ENCODE measurements at places on chromosomes 4 and X. TPM values are rescaled to one million over a fixed set of nuclear protein-coding genes. Genes with fewer than 3 reads are reported as not detected.

The SULT1E1 gene
- total RNA-seq = not detected

- H3K27ac ChIP-seq = peak overlapping the region; percentile 20
- DNase-seq = no peak
- no peaks in the 10 kb centered on the region for H3K27me3 ChIP-seq
- no peaks in the 10 kb centered on the region for H3K36me3 ChIP-seq
These were observed 101.2 kb downstream of the AFF1 start for GRCh38 chr4:87035881-87036509.

DNA sequence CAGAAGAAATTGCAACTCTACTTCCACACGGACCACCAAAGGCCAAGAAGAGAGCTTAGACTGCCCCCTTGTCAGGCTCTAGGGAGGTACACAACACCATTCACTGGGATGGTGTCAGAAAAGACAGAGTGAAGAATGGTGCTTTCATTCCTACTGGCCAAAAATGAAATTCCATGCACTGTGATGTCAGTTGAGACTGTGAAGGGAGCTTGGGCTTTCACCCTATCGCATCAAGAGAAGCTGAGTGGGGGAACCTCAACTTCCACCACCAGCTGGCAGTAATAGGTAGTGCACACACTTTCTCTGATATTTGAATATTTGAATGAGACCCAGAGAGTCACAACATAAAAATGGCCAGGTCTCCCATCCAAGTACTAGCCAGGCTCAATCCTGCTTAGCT is 65.9 kb downstream of the ZNF711 start:
- DNase-seq = no peak
- H3K27me3 ChIP-seq = no peaks in the 10 kb centered on the region

The SLC34A2 gene
- total RNA-seq = not detected

DNA sequence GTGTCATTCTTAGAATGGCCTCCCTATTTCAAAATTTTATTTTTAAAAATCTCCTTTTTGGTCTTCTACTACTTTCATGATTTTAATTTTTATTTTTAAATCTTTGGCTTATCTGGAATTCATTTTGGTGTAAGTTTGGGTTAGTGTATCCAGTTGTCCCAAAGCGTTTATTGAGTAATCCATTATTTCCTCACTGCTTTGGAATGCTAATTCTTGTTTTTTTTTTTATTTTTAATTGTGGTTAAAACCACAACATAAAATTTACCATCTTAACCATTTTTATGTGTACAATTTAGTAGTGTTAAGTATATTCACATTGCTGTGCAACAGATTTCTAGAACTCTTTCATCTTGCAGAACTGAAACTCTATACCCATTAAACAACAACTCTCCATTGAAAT is 8.7 kb downstream of the CITED1 start:
- H3K4me3 ChIP-seq = no peak overlapping the region
- no peak for DNase-seq
- no peak overlapping the region for H3K27ac ChIP-seq
- H3K4me1 ChIP-seq = no peaks in the 10 kb centered on the region
- no peaks in the 10 kb centered on the region for H3K36me3 ChIP-seq
- H3K27me3 ChIP-seq = peaks cover 25% of the 10 kb centered on the region

The ARHGAP6 gene
- not detected for total RNA-seq

DNA sequence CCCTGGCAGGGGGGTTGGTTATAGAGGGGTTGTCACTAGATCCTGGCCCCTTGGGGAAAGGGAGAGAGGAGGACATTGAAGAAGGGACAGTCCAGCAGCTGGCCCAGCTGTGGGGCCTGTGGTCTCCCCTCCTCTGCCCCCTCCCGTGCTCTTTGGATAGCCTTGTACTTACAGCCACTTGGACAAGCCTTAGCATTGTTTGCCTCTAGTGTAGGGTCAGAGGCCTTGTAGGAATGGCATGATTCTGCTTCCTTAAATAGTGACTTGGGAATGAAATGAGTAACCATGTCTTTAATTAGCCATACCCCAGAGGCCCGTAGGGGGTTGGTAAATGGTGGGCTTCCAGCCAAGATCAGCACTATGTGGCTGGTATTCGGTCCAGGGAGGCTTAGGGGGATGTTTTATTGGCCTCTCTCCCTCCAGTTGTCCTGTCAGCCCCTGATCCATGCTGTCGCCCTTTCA is 230.6 kb downstream of the PTTG2 start:
- no peaks in the 10 kb centered on the region for H3K36me3 ChIP-seq
- H3K27ac ChIP-seq = no peak overlapping the region
- H3K27me3 ChIP-seq = no peaks in the 10 kb centered on the region
- no peaks in the 10 kb centered on the region for H3K4me1 ChIP-seq

DNA sequence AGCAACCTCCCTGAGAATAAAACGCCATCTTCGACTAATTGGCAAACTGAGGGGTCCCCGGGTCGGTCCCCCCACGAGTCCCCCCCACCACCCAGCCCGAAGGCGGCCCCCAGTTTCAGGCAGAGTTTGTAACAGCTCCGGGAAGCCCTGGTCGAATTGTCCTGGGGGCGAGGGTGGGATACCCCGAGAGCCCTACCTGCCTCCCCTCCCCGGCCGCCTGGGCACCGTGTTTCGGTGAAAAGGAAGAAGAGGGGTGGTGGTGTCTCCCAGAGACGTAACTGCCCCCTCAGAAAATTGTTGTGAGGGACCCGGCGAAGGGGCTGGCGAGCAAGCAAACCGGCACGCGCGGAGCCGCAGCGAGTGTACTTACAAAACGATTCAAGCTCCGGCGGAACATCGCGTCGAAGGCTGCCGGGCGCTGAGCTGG is 1.2 kb downstream of the ATP11C start:
- peaks cover 16% of the 10 kb centered on the region for H3K4me1 ChIP-seq
- H3K27me3 ChIP-seq = no peaks in the 10 kb centered on the region
- peak overlapping the region; percentile 70 for H3K4me3 ChIP-seq
- H3K36me3 ChIP-seq = no peaks in the 10 kb centered on the region
- DNase-seq = peak; percentile 8

The ARR3 gene
- total RNA-seq = not detected

The SLC2A9 gene
- total RNA-seq = 0.65 TPM

DNA sequence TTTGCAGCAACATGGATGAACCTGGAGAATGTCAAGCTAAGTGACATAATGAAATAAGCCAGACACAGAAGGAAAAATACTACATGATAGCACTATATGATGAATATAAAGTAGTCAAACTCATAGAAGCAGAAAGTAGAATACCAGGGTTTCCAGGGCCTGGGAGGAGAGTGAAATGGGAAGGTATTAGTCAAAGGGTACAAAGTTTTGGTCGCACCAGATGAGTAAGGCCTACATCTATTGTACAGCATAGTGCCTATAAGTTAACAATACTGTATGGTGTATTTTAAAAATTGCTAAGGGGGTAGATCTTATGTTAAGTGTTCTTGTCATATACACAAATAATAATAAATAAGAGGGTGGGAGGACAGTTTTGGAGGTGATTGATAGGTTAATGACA is 41.5 kb downstream of the ENOX2 start:
- peaks cover 8% of the 10 kb centered on the region for H3K4me1 ChIP-seq
- DNase-seq = no peak
- no peaks in the 10 kb centered on the region for H3K27me3 ChIP-seq

The LARP1B gene
- total RNA-seq = 23.5 TPM

DNA sequence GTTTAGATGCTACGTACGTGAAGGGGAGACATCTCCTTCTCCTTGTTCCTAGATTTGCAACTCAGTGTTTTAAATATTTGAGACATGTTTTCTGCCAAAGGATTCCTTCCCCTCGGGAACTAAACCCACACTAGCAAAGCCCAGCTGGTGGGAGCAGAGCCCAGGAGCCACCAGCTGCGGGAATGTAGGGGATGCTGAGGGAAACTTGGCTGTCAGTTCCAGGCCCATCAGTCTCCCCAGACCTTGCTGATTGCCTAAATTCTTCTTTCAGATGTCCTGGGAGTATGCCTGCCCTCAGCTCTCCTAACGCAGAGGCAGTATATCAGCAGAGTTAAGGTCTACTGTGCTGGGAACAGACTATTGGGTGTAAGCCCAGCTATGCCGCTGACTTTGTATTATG is 630.0 kb upstream of the TENM3 start:
- no peak overlapping the region for H3K27ac ChIP-seq
- no peaks in the 10 kb centered on the region for H3K36me3 ChIP-seq

DNA sequence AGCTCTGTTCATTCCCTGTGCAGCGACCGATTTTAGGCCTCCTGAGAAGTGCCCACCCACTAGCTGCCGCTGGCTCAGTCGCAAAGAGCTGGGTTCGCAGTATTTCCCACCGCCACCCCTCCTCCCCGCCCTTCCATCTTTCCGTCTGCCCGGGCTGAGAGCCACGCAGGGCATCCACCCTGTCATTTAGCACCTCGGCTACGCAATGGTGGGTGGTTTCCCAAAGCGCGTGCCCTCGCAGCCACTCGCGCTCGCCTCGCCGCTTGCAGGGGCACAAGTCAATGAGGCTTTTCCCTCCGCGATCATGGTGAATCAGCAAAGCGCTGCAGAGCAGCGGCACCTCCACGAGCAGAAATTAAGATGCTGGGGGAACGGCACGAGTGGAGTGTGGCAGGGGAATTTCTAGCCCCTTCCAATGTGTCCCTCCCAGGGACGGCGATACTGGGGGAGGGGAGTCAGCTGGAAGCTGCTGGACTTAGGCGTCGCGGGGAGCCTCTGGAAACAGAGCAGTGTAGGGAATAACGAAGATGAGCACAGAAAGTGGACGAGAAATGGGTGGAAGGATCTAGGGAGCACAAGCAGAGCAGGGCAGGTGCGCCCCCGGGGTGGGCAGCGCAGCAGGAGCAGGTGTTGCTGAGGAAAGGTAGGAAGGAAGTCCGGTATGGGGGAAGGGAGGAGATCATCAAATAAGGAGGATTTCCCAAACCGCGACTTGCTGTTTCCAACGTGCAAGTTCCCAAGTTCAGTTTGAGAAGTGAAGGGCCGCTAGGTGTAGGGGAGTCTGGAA is 2.4 kb upstream of the PTCHD1 start:
- DNase-seq = peak; percentile 14
- no peaks in the 10 kb centered on the region for H3K36me3 ChIP-seq
- H3K4me3 ChIP-seq = no peak overlapping the region

The USP26 gene
- total RNA-seq = not detected

Data from activated CD4-positive, alpha-beta memory T cell treated with anti-CD3 and anti-CD28 coated beads for 36 hours (primary cell).